ENCODE measurements at places on chromosomes 4 and X.

DNA sequence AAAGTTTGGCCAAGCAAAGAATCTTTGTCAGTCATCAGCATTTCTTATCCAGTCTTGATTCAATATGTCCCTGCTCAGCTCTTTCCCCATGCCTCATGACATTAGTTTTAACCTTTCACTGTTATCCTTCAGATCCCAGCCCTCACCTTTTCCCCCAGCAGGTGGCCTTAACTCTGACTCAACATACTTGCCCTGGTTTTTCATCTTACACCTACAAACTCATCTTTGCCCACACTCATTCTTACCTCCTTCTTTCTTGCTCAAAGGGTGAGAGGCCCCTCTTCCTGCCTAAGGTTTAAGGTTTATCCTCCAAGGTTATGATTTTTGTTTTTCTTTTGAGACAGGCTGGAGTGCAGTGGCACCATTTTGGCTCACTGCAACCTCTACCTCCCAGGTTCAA, 10.6 kb upstream of the ANXA5 start:
- peak; percentile 42 for DNase-seq

DNA sequence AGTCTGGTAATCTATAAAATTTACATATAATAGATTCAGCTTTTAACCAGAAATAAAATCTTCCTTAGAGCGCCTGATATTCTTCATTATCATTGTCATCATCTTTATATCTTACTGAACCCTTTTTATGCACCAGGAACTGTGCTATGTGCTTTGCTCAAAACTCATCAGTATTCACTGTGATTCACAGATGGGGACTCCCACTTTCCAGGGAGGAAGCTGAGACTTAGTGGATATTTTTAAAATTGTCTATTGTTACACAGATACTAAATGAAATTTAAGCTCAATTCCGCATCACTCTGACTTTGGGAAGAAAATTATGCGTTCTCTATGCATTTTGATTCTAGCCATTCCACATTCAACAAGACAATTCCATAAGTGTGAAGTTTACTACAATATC, 34.8 kb upstream of the SULT1E1 start:
- DNase-seq = no peak

GRCh38 chr4:158750379-158750778, 18.4 kb upstream of the FNIP2 start:
- DNase-seq = no peak

- no peak for DNase-seq
These were observed 95.6 kb downstream of the MID1IP1 start for GRCh38 chrX:38896724-38897298.

DNA sequence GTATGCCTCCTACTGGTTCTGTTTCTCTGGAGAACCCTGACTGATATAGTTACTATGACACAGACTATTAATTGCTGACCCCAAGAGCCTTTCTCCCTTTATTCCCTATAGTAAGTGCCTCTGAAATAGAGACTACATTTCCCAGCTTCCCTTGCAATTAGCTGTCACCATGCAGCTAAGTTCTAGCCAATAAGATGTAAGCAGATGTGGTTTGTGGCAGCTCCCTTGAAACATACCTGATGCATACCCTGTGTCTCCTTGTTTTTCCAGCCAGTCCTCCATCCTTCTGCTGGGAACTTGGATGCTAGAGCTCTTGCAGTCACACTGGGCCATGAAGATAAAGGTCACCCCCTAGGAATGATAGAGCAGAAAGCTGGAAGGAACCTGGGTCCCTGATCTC, 9.7 kb upstream of the TMEM165 start:
- DNase-seq = no peak

DNA sequence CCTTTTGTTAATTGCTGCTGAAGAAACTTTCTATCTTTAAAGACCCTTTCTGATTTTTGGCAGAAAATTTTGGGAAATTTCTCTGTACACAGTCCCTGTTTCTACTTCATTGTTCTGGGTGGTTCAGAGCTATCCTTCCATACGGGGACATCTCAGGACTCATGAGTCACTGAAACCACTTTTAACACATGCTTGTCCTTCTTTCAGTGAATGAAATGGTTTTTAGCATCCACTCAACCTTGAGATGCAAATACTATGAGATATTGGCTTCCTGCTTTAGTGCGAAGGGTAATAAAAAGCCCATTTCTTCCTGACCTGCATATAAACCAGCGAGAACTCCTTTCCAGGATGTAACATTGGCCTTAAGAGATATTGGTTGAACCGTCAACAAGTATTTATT, 158.0 kb downstream of the REPS2 start:
- no peak for DNase-seq

DNA sequence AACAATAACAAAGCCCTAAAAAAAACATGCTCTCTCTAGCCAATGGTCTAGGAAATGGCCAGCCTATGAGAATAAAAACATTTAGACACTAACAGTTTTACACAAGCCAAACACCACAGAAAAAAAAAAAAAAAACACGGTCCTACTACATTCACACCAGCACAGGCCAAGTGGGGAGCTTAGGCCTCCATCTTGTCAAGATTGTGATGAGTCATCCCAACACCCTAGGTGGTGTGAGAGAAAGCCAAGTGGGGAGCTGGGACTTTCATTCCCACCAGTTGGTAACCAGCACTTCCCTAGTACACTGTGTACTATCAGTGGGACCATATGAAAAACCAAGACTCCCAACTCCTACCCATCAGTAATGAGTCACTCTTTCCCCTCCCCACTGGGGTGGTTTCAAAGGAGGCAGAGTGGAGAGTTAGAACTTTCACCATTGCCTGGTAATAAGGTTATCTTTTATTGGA, 95.6 kb downstream of the ADAMTS3 start:
- peak; percentile 4 for DNase-seq

Data from activated CD4-positive, alpha-beta T cell treated with anti-CD3 and anti-CD28 coated beads for 36 hours (primary cell).